ENCODE measurements at places on chromosomes 2 and 18.

GRCh38 chr2:158989165-158989564 is 20.7 kb downstream of the TANC1 start:
- no peak for DNase-seq

GRCh38 chr2:174259981-174260380 is 11.6 kb upstream of the OLA1 start:
- no peak for DNase-seq

- DNase-seq = no peak
Observed at GRCh38 chr18:9629709-9630108, 15.3 kb upstream of the PPP4R1 start.

DNA sequence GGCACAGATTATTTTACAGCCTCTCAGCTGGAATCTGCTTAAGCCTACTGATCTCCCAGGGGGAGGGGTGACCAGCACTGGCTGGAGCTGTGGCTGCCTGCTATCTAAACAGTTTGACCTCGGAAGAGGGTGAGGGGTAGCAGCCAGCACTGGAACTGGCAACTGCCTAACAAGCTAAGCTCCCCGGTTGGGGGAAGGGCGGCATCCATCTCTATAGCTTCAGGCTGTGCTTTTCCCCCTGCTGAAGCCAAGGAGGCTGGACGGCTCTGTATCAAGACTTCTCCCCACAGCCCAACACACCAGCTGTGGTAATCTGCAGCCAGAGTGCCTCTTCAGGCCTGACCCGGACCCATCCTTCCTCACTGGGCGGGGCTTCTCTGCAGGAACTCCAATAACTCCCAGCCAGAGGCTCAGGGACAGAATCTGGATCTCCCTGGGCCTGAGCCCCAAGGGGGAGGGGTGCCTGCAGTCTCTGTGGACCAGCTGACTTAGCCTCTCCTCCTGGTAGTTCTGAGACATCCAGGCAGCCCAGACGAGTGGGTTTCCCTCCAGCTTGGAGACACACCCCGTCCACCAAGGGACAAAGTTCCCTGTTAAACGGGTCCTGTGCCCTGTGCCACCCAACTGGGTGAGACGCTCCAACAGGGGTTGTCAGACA is 560.2 kb downstream of the LRP1B start:
- DNase-seq = no peak

GRCh38 chr2:158969715-158970240 is 1.3 kb downstream of the TANC1 start:
- DNase-seq = no peak

DNA sequence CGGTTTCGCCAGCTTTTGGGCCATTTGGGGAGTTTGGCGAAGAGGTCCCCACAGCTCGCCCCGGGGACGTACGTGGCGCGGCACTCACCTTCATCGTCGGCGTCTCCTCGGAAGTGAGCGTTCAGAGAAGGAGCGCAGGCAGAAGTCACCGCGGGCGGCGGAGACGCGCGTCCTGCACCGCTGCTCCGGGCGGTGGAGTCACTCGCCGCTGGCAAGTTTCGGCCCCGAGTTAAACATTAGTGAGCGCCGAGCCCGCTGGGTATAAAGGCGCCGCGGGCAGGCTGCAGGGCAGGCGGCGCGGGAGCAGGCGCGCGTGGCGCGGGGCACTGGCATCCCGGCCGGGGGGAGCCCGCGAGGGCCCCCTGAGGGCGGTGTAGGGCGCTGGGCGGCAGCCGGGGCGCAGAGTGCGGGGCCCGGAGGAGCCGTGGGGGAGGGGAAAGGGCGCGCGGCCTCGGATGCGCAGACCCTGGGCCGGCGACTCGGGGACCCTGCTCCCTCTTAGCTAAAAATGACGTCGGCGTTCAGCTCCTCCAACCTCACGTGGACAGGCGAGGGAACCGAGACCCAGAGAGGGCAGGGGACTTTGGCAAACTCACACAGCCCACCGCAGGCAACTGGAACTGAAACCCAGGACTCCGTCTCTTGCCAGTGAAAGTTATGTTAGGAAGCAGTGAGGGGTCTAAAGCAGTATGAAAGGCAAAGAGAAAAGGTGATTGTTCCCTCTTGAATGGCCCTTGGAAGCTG is at the start of gene DPP4:
Gene DPP4 (minus strand): TSS at position 328 of the 744 bp plus-strand sequence. CDS start 234 bp downstream, at position 94.
- DNase-seq = no peak

GRCh38 chr18:36449451-36449850 is 151.9 kb downstream of the FHOD3 start:
- no peak for DNase-seq

DNA sequence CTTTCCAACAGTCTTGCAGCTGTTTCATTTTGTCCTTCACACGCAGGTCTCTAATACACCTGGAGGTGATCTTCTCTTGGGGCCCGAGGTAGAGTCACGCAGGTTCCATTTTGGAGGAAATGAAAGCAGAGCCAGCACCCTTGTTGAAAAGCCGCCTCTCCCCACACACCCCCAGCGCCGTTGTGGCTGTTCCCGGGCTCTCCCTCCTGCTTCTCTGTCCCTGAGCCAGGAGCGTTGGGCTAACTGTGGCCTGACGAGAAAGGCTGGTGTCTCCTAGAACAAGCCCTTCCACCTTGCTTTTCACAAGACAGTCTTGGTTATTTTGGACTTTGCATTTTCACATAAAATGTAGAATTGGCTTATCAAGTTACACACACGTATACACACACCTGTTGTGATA is 16.3 kb downstream of the SNED1 start:
- DNase-seq = no peak

- no peak for DNase-seq
Observed at GRCh38 chr18:10851824-10852319, 297.5 kb downstream of the PIEZO2 start.

DNA sequence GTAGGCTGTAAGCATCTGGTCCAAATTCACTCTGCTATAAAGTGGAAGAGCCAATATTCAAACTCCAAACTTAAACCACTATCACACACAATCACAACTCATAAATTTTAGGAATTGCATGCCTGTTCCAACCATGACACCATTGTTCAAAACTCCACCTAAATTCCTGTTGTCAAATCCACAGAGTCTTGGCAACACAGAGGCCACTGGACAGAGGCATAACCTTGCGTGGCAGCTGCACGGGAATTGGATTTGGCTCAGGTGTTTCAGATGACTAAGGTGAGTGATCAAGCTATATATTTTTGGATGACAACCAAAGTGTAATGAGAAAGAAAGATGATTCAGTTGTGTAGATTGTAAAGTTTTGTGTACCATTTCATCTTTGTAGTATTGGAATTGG is 422.7 kb upstream of the TNP1 start:
- no peak for DNase-seq

GRCh38 chr2:11168488-11168887 is 13.2 kb downstream of the SLC66A3 start:
- DNase-seq = no peak

DNA sequence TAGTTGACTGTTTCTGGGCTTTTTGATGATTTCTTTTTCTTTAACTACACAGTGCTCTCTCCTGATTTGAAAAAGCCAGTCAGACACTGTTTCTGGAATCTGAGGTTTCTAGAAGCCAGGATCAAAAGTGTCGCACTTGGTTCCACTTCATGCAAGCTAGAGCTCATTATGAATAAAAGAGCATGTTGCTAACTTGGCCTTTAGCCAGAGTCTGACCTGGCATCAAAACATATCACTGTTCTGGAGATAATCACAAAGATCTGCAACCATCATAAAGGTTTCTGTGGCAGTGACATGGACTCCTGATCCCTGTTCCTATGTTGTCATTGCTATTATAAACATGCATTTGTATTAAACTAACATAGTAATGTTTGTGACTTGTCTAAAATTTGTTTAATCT is 76.1 kb upstream of the MAPRE2 start:
- DNase-seq = no peak

- DNase-seq = no peak
Observed at GRCh38 chr2:107418708-107419107, 408.0 kb upstream of the RGPD4 start.

DNA sequence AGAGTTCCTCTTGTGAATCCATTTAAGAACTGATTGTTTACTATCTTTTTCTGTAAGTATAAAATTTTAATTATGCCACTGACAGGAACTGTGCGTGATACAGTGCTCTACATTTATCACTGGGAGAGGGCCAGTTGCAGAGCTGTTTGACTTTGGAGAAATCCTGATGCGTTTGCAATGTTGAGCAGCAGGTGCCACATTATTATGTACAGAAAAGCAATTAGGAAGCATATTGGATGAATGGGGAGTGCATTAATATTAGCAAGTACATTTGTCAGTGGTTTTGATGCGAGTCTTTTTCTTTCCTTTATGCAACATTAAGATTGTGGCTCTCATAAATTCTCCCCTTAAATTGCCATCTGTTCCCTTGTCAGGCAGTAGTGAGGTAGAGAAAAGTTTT is 302.3 kb upstream of the FANCL start:
- DNase-seq = peak; percentile 63

DNA sequence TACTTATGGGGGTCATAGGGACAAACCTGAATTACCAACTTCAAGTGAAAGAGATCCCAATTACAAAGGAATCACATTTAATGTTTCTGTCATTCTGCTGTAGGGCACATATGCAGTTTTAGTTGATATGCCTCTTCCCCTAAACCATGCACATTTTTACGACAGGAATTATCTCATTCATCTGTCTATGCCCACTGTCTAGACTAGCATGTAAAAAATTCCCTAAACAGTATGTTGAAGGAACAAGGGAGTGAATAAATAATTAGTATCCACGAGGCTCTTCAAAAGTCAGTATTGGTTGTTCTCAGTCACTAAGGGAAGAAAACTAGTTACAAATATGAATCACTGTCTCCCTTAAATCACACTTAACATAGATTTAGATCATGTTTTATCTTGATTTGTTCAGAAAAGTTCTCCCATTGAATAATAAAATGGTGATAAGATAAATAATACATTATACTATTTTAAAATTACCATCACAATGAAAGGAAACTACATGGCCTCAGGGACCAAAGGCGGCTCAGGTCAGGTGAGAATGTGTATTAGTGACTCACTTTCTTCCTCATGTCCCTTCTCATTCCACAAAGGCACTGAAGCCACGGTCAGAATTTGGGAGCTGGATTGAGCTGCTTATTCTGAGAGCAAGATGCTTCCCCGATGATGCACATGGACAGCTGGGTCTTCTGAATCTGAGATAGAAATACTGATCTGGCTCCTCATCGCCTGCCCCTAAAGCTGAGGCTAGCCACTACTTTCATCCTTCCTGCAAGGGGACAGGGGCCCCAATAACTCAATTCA is 29.1 kb downstream of the DYM start:
- no peak for DNase-seq

DNA sequence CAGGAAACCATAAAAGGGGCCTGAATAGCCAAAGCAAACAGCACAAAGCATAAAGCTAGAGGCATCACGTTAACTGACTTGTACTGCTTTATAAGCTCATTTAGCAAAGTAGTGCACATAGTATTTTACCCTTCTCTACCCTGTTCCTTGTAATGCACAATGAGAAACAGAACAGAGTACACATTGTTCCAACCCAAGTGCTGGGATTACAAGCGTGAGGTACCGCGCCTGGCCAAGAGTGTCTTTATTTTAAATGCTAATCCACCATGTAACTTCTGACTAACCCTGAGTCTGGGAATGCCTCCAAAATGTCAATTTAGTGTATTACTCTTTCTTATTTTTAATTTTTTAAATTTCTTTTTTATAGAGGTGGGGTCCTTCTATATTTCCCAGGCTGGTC is 46.4 kb upstream of the STON1 start:
- DNase-seq = no peak

DNA sequence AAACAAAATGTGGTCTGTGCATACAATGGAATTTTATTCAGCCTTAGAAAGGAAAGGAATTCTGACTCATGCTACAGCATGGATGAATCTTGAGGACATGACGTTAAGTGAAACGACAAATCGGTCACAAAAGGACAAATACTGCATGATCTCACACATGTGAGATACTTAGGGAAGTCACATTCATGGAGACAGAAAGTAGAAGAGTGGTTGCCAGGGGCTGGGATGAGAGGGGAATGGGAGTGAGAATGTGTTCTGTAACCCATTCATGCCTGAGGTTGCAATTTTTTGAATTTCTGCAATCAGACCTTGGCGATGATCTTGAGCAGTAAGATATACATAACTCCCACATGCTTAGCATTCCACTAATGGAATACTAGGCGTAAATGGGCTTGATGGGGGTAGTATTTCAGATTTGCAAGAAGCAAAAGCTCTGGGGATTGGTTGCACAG is 22.0 kb downstream of the FHL2 start:
- no peak for DNase-seq

- no peak for DNase-seq
Observed at GRCh38 chr2:215355801-215356200, 43.9 kb downstream of the ATIC start.

- DNase-seq = no peak
Observed at GRCh38 chr2:145845207-145845894, 1325.4 kb upstream of the ZEB2 start.

DNA sequence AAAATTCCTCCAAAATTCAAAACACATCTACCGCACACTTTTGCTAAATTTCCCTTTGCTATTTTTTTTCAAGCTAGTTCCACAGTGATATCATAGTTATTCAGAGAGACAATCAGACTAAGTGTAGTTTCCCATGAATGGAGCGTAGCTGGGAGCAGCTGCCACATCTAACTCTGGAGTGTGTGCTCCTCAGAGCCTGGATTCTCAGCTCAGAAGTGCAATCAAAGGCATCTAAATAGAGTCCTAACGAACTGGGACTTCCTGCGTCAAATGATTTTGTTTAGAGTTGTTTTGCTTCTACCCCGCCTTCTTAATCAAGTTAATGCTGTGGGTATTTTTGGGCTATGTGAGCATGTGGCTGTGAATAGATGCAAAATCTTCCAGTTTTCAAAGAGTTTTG is 160.3 kb downstream of the TMEM18 start:
- no peak for DNase-seq

- DNase-seq = no peak
Observed at GRCh38 chr2:1152375-1152774, 201.7 kb downstream of the SNTG2 start.

DNA sequence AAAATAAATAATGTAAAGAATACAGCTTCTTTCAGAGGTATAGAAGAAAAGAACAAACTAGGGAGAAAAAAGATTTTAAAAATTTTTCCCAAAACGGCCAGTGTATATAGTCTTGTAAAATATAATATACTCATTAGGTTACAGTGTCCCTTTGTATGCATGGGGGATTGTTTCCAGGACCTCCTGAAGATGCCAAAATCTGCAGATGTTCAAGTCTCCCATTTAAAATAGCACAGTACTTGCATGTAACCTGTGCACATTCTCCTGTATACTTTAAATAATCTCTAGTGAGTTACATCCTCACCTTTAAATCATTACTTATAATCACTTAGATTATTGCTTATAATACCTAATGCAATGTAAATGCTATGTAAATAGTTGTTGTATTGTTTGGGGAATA is 80.6 kb upstream of the LRRTM4 start:
- no peak for DNase-seq

GRCh38 chr2:151808258-151809072 is 19.8 kb downstream of the ARL5A start:
- no peak for DNase-seq

- DNase-seq = no peak
Observed at GRCh38 chr2:3222636-3223035, 155.0 kb downstream of the EIPR1 start.

- no peak for DNase-seq
Observed at GRCh38 chr2:215615803-215616174, 179.9 kb upstream of the FN1 start.

GRCh38 chr2:236526455-236527158 is 43.0 kb upstream of the ACKR3 start:
- DNase-seq = no peak

- no peak for DNase-seq
Observed at GRCh38 chr2:71716697-71717624, 263.6 kb downstream of the DYSF start.

GRCh38 chr18:4271952-4272351 is 183.2 kb downstream of the DLGAP1 start:
- no peak for DNase-seq

- no peak for DNase-seq
Observed at GRCh38 chr2:38214209-38214717, 138.3 kb upstream of the CYP1B1 start.
